Dermis microvascular lymphatic vessel endothelial cell (primary cell): ENCODE measurements at places on chromosomes 12 and 14. TPM values are rescaled to one million over a fixed set of nuclear protein-coding genes. Genes with fewer than 3 reads are reported as not detected.

CYP46A1 gene
- total RNA-seq, result 0.13 TPM in 2 replicates

SOX5 gene
- total RNA-seq, result under 0.01 TPM in 2 replicates

- no peak for DNase-seq
Measured at GRCh38 chr14:21149641-21150367, 6.1 kb downstream of the OR5AU1 start.

DNA sequence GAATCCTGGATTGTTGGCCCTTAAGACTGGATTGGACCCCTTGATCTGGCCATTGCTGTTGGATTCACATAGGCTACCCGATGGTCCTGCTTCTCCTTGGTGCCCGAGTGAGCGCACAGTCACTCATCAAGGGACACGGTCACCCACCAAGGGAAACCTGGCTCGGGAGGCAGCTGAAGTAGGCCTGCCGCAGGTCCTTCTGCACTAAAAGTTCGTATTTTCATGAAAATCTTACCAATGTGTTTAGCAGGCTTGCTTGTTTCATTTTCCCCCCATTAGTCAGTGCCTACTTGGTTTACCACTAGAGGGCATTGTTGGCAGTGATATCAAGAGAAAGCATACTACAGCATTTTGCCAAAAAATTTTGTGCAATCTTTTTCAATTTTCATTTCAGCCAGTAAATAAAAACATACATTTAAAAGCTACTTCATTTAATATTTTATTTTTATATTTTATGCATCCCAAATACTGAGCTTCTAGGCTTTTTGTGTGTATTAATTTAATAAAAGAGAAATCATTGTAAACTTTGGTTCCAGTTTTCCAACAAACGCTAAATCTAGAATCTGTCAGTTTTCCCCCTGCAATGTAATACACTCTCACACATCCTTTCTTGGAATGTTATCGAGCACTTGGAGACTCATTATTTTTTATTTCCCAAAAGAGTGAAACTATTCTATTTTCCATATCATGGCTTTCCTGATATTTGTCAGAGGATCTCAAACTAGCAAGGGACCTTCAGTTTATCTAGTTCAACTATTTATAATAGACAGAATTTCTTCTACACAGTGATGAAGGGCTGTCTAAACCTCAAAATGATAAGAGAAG lies 116.7 kb downstream of the LMNTD1 start:
- DNase-seq, result peak; percentile 81

- DNase-seq, result no peak
Measured at GRCh38 chr12:19121449-19122018, 8.0 kb upstream of the PLEKHA5 start.
